SK-MEL-5 (cell line): ENCODE measurements at places on chromosomes 6 and 20. TPM values are rescaled to one million over a fixed set of nuclear protein-coding genes. Genes with fewer than 3 reads are reported as not detected.
A peak's percentile ranks its signal among the peaks of the same experiment; 100 is the strongest.

- no peak for DNase-seq
Observed at GRCh38 chr6:89411145-89412070, 665 bp downstream of the RRAGD start.

GRCh38 chr20:31721408-31722256 is 1.0 kb downstream of the BCL2L1 start:
- DNase-seq = no peak

DNA sequence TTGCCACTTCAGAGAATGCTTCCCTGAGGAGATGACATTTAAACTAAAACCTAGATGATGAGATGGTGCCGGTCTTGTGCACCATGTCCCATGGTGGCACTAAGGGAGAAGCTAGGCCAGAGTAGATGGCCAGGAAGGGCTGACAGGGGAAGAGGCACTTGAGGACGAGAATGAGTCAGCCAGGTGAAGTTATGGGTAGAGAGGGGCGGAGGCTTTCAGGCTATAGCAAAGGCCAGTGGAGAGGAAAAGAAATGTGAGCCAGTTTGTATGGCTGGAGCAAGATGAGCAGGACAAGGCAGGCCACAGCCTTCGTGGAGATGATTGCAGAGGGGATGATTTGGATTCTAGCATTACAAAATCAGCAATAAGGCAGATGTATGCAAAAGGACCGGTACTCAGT is 44.7 kb upstream of the ADGRF4 start:
- no peak for DNase-seq

DNA sequence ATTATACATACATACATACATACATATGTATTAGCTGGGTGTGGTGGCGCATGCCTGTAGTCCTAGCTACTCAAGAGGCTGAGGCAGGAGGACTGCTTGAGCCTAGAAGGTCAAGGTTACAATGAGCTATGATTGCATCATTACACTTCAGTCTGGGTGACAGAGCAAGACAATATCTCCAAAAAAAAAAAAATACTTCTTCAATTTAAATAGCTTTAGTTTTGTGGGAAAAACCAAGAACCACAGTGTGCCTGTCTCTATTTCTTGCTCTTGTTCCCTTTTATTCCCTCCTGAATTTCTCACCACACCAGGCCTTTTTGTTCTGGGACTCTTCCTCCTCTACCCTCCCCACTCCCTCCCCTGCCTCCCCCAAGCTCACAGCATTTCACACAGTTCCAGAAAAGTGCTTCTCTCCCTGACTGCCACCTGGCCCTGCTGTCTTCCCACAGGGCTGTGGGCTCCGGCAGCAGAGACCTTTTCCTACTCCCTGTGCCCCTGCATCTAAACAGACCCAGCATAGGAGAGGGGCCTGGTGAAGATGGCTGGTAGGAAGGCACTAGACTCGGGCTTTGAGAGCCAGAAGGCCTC is 1.3 kb downstream of the C20orf203 start:
- DNase-seq = no peak

- no peak for DNase-seq
Observed at GRCh38 chr6:16494793-16495192, 256.4 kb downstream of the GMPR start.

DNA sequence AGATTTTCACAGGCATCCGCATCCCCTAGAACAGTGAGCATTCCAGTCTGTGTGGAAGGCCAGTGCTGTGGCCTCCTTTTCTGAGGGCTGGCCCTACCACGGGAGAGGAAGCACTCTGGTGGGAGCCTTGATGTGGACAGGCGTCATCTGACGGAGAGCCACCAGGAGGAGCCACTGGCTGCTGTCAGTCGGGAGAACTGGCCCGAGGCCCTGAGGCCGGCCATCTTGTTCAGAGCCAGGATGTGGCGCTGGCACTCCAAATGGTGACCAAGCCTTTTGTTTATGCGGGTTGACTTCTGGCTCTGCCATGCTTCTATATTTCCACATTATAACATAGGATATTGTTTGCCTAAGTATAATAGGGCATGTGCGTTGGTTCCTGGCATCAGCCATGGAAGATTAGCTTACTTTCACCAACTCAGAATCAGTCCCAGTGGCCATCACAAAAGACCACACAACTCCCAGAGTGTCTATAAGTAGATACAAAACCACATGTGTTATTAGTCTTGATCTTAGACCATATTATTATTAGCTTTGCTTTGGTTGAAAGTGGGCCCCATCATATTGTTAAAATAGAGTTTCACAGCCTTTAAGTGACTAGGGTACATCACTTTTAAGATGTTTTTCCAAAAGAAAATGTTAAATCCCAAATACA is 273.9 kb upstream of the TAB2 start:
- DNase-seq = peak; percentile 45

- DNase-seq = no peak
Observed at GRCh38 chr6:39396854-39397253, 74.4 kb upstream of the KCNK16 start.

DNA sequence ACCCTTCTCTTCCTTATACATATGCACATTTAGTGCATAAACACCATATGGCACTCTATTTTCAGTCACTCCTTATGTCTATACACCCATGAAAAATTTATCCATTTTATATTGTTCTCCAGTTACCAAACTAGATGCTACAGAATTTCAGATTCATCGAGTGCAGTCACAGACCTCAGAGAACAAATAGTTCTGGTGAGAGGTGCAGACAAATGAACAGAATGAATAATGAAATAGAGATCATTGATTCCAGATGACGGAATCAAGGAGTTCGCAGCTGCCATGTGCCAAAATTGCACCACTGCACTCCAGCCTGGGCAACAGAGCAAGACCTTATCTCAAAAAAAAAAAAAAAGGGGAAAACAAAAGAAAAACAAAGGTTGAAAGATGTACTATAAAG is 214.8 kb upstream of the CEP162 start:
- DNase-seq = no peak

DNA sequence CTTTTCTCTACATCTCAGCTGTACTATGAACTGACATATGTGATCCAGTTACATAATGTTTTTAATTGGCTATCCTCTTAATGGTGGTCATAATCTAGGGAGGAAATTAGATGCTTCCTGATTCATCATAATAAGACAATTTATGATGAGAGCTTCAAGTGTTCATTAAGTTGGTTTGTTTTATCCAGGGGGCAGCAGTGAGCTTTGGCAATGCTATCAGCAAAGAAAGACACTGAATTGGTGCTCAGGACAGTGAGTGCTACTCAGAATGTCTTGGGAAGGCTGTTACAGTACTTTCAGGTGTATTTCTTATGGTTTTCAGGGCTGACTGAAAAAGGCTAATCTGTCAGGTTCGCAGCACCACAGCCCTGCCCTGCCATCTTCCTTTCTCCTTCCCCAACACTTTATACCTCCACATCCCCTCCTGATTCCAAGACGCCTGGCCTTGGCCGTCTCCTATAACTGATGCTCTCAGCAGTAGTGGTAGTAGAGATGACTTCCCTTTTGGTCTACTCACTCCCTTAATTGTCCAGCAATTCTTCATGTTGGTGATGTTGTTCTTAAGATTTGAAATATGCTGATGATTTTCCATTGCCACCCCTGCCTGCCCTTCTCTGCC is 67.0 kb upstream of the TNFAIP3 start:
- peak; percentile 89 for DNase-seq

DNA sequence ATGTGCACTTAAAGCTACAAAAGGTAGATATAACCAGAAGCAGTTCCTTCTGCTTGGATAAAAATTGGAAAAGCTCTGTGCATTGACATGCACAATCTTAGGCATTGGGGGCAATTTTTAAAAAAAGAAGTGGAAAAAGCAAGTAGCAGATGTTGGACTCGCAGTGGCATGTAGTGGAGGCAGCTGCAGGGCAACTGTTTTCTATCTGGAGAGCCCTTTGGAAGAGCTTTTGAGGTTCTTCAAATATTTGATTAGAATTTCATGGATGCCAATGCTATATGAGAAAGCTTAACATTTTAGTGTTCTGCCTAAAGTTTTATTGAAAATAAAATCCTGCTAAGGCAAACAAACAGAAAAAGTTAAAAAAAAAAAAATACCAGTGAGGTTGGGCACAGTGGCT is 388.3 kb upstream of the RNF217 start:
- no peak for DNase-seq

DNA sequence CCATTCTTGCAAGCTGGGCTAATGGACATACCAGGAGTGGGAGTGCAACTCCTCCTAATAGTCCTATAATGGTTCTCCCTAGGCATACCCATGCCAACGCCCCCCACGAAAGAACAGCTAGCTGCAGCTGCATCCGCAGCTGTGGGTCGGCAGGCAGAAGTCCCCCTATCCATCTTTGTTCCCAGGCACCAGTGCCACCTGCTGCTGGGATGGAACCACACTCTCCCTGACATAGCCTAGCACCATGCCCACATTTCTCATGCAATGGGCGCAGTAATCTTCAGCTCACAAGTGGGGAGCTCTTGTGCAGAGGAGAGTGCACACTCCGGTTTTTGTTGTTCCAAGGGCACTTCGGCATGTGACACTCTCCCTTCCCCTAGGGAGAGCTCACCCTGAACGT is 567.8 kb downstream of the GRIK2 start:
- DNase-seq = no peak

- DNase-seq = no peak
Observed at GRCh38 chr6:90021711-90022110, 127.4 kb downstream of the GJA10 start.

DNA sequence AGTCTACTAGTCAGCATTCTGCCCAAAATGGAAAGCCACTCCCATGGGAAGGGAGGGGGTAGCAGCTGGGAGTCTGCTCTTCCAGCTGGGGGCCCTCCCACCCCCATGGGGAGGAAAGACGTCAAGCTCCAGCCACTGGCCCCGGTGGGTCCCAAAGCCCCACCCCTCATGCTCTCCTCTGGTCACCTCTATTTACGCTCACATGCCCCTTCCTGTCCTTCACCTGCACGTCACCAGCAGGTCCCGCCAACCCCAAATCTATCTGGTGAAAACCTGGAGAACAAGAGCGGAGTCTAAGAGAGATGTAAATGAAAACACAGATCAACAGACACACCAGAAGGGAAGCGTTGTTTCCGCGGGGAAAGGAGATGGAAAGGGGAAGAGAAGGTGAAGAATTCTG is 30.0 kb upstream of the ZBP1 start:
- no peak for DNase-seq

GRCh38 chr20:62289898-62290297 is 12.9 kb upstream of the ADRM1 start:
- DNase-seq = no peak

DNA sequence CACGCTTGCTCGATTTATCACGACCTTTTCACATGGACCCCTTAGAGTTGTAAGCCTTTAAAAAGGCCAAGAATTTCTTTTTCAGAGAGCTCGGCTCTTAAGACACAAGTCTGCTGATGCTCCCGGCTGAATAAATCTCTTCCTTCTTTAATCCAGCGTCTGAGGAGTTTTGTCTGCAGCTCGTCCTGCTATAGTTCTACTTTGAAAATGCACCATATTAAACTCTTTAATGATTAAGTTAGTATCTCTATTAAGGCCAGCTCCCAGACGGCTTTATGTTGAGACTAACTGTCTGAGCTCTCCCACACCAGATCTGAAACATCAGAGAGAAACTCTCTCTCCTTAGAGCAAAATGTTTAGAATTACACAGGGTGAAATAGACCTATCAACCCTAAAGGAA is 18.0 kb upstream of the GSTA3 start:
- DNase-seq = no peak

DNA sequence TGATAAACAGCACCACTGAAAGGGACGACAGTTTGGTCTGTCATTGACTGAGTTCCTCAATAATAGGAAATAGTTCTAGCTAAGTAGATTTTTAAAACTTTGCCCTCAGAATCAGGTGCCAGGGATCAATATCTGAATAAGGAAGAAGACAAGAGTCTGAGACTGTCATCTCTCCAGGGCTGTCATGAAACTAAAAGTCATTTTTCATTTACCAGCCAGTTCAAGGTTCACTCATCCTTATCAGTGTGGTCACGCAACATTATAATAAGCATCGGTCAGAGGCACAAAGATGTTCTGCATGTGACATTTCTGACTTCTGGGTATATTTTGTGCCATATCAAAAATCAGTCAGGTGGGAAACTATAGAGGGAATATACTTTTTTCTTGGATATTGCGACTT is 52.5 kb upstream of the E2F3 start:
- DNase-seq = no peak

GRCh38 chr6:131828080-131828479 is 20.3 kb downstream of the ENPP1 start:
- DNase-seq = peak; percentile 5

DNA sequence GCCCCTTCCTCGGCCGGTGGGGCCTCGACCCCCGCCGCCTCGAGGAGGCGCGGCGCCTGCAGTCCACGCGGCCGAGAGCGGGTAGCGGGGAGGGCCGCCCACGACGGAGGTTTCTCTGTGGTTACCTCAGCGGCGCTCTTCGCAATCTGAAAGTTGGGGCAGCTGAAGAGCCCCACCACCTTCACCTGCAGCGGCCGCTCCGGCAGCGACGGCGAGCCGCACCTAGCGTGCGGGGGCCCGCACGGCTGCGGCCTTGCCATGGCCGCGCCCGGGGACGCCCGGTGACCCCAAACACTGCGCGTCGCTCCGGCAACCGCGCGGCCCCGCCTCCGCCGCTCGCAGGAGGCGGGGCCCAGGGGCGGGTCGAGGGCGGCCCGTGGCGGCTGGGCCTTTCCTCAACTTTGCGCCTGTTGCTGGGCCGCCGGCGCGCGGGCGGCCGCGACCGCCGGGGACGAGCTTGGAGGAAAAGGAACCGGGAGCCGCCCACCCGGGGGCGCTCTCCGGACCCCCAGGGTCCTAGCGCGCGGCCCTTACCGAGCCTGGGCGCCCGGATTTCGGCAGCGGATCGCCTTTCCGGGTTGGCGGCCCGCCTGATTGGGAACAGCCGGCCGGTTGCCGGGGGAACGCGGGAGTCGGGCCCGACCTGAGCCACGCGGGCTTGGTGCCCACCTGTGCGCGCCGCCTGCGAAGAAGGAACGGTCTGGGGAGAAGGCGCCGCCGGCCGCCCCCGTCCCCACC is at the start of the genes PPIL6 and SMPD2:
Gene PPIL6, minus strand, starts transcription at position 298 of the 738 bp plus-strand sequence. Its CDS starts 38 bp downstream, at position 260.
Gene SMPD2, plus strand, starts transcription at position 394 of the 738 bp plus-strand sequence. CDS start 398 bp downstream, outside the sequence.
- DNase-seq = peak; percentile 82

- DNase-seq = no peak
Observed at GRCh38 chr6:106486236-106486635, 125.7 kb downstream of the CRYBG1 start.

GRCh38 chr6:138541823-138542481 is 42.7 kb upstream of the NHSL1 start:
- DNase-seq = peak; percentile 50

DNA sequence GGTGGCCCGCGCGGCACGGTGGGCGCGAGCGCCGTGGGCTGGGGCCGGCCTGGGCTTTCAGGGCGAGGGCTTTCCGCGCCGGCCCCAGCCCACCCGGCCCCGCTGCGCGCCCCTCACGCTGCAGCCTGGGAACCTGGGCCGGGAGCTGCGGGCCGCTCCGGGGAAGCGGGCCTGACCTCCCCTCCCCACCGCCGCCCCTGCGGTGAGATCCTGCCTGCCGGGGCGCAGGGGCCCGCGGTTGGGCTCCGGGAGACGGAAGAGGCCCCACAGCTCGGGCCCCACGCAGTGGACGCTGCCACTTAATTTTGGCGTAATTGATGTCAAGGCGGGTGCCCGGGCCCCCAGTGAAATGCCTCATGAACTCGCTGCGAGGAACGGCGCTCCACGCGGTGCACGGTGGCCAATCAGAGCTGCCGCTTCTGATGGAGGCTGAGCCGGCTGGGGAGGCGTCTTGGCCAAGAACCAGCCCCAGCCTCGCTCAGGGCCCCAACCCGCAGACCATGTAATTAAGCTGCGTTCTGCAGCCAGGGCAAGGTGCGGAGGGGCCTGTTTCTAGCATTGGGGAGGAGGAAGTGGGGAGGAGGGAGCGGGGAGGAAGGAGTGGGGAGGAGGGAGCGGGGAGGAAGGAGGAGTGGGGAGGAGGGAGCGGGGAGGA is 96.1 kb upstream of the BHLHE23 start:
- no peak for DNase-seq

LY6G6F gene
- not detected in 2 replicates for total RNA-seq

HUS1B gene
- 0.16 and 0.56 TPM in 2 replicates for total RNA-seq

UNC5CL gene
- 0.08 and 0.16 TPM in 2 replicates for total RNA-seq

OR2B6 gene
- not detected in 2 replicates for total RNA-seq

DTD1 gene
- total RNA-seq = 70.4 and 82.0 TPM in 2 replicates

ID4 gene
- 30.9 and 31.9 TPM in 2 replicates for total RNA-seq

C20orf204 gene
- 0.37 and 0.59 TPM in 2 replicates for total RNA-seq
